ENCODE measurements at places on chromosomes 5 and 9.

DNA sequence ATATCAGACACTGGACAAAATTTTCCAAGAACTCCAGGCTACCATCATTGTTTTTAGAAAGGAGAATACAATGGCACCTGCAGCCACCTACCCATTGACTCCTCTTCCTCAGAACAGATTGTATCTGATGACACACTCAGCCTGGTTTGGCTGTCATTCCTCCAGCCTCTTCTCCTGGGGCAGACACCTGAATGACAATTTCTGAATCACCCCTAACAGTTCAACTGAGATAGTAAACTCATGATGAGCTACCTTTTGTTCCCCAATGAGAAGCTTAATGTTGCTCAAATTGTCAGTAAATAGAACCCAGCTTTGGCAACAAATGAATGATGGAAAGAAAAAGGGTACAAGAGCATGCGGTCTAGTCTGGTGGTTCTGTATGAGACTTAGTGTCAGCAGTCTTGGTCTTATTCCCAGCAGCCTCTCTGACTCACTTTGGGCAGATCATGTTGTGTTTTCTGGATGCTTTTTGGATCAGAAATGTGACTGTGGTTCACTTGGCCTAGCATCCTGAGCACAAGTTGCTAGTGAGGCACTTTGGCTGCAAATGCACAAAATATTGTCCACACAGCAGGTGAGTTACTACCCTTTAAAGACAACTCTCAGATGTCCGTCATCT lies 78.3 kb downstream of the MAMDC2 start:
- no peak for DNase-seq

DNA sequence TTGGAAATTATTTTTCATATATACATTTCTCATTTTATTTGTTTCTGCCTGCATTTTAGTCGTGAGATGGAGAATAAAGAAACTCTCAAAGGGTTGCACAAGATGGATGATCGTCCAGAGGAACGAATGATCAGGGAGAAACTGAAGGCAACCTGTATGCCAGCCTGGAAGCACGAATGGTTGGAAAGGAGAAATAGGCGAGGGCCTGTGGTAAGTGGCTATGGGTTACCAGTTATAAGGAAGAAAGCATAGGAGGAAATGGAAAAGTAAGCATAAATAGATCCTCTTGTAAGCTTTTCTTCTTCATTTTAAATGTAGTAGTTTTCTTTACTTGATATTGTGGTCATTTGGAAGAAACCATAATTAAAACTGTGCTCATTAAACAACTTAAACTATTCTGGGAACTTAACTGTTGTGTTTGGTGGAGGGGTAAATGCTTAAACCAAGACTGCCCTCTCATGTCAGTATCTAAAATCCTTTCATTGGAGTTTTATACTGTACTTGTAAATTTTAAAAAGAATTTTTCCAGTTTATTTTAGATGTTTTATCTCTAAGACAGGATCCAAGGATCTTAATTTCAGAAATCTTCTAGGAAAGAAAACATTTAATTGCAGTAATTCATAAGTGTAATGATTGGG lies 41.3 kb downstream of the MAP3K1 start:
- no peak for DNase-seq

- no peak for DNase-seq
Measured at GRCh38 chr5:51475628-51476027, 92.4 kb downstream of the ISL1 start.

- peak; percentile 48 for DNase-seq
Measured at GRCh38 chr5:40736103-40736875, 19.5 kb downstream of the TTC33 start.

DNA sequence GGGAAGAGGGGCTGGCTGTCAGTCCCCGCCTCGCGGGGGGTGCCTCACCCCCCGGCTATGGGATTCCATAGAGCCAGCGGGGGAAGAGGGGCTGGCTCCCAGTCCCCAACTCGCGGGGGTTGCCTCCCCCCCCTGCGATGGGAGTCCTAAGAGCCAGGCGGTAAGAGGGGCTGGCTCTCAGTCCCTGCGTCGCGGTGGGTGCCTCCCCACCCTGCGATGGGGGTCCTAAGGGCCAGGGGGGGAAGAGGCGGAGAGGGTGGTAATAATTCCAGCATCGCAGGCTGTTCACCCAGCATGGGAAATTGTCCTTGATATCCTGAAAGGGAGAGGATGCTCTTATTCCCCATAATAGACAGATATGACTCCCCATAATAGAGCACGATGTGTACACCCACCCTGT lies 9.6 kb upstream of the LCN2 start:
- DNase-seq: no peak

DNA sequence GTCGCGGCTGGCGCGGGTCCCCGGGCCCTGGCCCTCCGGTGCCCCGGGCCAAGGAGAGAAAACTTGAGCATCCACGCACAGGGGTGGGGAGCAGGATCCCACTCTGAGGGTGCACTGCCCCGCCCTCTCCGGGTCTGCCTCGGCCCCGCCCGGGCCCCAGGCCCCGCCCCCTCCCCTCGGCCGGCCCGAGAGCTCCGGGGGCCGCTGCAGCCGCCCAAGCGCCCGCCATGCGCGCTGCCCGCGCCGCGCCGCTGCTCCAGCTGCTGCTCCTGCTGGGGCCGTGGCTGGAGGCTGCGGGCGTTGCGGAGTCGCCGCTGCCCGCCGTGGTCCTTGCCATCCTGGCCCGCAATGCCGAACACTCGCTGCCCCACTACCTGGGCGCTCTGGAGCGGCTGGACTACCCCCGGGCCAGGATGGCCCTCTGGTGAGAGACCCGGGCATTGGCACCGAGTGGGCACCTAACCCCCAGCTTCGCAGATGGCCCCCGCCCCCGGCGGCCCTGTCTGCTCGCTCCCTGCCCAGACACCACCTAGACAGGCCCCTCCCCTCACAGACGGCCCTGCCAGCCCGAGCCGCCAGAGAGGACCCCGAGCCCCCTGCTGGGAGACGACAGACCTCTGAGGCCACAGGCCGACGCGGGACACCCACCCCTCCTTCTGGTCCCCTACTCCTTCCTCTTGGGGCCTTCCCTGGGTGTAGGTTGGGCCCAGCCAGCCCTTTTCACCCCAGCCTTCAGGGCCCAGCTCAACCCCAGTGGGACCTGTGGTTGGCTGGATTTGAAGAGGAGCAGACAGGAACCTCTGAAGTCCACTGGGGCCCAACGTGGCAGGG lies at the start of gene CERCAM:
Gene CERCAM (plus strand): TSS at position 207 of the 831 bp plus-strand sequence. CDS start 21 bp downstream, at position 228.
- peak; percentile 34 for DNase-seq

GRCh38 chr5:143168921-143169810 lies 234.3 kb downstream of the NR3C1 start:
- DNase-seq: peak; percentile 46

- DNase-seq: no peak
Measured at GRCh38 chr5:55973296-55973695, 21.5 kb downstream of the IL6ST start.

GRCh38 chr9:82382887-82383616 lies 394.5 kb downstream of the SPATA31D1 start:
- DNase-seq: no peak

DNA sequence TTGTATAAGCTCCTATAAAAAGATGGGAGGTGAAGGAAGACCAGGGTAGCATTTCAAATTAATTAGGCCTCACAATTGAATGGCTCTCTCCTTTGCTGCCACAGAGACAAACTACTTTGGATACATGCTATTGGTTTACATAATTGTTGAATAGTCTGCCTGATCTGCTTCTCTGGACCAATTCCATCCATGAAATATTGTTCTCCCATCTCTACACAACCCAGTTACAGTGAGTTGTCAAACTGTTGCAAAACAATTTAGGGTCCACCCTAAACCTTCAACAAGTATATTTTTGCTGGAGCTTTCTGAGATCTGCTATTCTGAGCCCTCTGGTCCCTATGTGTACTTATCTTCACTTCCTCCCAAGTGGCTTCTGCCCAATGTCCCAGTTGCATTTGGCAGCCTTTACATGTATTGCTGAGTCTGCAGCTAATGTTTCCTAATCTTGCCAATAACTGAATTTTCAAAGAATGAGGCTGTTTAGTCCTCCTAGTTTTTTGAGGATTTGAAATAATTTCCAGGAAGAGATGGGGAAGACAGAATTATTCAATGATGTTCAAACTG lies 38.9 kb downstream of the AGTPBP1 start:
- no peak for DNase-seq

DNA sequence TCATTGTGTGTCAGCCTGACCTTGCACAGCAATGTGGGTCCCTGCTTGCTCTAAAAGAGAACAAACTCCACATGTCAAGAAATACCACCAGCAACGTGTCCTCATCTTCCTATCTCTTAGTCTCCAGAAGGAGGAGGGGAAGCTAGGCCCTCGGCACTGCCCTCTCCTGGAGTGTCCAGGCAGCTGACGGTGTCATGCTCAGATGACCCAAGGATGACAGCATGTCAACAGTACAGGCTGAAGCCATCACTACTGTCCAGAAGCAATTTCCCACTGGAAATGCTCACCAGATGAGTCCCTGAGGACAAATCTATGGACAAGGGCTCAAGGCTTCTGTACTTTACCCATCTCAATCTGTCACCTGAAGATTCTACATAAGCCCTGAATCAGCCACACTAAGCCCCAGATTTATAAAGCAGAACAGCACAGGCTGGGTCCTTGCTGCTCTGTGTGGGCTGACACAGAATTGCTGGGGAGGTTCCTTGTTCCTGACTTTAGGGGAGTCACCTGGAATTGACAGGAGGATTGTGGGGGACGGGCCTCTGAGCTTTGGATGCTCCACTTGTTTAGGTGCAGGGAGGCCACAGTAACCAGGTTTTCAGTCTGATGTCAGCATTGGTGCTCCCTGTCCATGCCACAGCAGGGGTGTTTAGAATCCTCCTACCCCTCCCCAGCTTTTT lies 210.2 kb downstream of the DAB2IP start:
- peak; percentile 43 for DNase-seq

DNA sequence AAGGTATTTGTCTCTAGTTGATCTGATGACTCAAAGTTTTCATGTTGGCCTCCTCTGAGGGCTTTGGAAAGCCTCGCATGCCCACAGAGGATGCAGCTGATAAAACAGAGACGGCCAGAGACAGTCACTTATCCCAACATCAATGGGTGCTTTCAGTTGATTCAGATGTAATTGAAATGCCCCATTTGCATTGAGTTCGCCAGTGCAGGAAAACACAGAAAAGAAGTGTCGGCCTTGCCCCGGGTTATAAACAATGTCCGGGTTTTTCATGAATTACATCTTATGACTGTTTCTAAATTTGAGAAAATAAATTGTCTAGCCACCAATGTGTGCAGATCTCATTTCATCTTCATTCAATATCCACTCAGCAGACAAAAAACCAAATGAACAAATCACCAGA lies 42.2 kb upstream of the ICE1 start:
- no peak for DNase-seq

DNA sequence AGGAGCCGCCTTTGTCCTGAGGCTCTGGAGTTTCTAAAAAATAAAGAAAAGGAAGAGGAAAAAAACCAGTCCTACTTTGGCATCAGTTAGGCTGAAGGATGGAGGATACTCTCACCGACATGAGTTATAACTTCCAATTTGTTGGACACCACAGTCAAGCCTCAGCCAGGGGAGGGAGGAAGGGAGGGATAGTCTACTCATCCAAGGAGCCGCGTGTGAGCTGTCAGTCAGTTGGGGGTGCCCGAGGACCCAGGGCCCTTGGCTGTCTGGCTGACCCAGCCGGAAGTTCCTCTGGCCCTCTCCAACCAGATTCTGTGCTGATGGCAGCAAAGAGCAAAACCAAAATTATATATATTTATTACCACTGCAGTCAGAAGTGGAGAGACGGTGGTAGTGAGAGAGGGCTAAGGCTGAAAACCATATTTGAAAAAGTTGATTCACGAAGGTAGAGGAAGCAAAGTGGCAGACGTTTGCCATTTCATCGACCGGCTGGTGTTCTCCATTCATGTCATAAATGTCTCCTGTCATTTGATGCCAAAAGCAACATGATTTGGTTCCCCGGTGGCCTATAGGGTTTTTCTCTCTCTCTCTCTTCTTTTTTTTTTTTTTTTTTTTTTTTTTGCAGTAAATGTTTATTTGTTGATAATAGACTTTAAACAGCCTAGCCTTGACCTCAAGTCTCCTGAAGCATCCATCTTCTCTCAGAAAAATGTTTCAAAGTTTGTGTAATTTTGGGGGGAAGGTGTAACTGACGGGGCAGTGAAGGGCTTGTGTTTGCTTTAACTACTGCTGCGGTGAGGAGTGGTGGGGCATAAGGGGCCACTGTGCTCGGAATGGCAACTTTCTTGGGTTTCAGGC lies 7.6 kb downstream of the LMX1B start:
- DNase-seq: no peak

GRCh38 chr5:15502208-15502607 lies 2.2 kb downstream of the FBXL7 start:
- DNase-seq: no peak

Data from HepG2 (cell line).